Activated T-helper 9 cell treated with anti-CD3 and anti-CD28 coated beads, Interleukin-2, amount 50 U/mL, for 16 hours (primary cell): ENCODE measurements at places on chromosomes 2 and 18.

DNA sequence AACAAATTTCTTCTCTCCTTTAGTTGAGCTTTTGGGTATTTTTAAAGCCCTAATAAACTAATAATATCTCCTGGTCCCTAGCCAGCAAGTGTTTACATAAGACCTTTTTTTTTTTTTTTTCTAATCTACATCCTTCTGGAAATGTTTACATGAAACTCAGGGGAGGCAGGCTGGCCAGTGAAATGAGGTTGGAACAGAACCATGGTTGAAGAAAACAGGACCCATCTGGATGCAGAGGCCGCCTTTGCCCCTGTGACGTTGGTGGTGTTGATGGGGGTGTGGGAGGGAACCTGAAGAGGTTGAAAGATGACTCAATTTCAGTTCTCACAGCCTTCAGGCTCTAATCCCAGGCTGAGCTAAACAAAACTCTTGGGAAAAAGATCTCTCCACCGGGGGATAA is 118.5 kb downstream of the NRP2 start:
- no peak for DNase-seq

DNA sequence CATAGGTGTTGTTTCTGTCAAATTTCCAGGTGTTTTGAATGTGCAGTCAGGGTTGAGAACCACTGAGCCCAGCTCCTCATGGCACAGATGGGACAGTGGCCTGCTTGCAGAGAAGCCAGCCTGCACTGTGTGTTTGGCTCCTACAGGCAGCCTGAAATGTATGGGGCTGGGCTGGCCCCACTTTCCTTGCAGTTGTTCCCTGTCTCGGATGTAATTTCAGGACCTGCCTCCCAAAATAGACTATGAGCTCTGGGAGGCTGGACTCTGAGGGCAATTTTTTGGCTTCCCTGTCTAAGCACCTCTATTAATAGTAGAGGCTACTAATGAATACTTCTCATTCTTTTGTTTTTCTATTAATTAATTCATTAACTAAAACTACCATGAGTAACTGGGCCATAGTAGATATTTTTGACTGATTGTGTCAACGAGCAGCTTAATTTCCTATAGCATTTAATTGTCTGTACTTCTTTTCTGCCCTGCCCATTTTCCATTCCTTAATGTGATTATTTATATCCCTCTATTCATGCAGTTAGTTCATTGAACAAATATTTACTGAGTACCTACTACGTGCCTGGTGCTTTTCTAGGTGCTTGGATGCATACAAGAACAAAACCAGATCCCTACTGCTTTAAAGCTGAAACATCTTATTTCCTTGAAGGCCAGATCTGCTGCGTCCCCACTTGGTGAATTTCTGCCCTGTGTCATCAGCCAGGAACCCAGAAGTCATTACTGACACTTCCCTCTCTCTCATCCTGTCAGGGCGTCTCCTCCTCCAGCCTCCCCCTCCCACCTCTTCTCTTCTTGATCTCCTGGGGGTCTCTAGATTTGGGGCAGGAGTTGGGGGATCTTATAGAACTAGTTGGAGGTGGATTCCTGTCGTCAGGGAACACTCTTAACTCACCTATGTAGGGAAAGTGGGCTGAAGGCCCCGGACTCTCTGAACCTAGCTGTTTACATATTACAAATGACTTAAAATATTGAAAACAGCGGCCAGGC is 16.3 kb downstream of the DYSF start:
- DNase-seq, result no peak

- DNase-seq, result no peak
These were observed 73.8 kb downstream of the RTP5 start for GRCh38 chr2:241943209-241943850.

DNA sequence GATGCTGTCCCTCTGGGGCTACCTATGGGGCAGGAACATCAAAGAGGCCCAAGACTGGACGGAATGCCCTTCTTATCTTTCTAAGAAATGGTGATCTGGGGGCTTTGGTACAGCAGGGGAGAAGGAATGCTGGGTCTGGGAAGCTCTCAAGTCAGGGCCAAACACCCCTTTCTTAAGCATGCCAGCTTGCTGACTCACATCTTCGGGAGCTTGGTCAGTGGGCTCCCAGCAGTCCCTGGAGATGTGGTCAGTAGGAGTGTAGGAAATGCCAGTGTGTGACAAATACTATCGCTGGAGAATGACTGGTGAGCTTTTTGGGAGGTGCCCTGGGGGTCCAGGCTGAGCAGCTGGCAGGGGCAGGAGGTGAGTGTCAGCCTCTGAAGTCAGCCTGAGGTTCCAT is 105.0 kb upstream of the CDC42EP3 start:
- no peak for DNase-seq

DNA sequence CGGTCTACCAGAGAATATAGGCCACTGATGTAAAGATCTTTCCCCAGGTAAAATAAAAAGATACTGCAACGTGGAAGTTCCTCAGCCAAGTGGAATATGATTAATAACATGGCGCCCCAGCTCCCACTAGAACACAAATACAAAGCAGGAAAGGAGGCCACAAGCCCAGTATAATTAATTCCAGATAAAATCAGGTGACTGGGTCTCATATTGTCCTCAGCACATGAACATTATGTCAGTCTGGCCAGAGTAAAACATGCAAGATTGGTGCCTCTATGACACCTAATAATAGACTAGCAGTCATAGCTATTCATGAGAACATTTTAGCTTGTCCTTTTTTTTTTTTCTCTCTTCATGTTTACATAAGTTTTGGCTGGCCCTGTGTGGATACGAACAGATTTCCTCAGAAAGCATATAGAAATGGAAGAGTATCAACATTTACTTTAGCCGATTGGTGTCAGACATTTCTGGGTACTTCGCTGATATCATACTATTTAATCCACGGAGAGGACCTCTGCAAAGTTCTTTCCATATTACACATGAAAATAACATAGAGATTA is 523.8 kb upstream of the SETBP1 start:
- DNase-seq, result no peak

DNA sequence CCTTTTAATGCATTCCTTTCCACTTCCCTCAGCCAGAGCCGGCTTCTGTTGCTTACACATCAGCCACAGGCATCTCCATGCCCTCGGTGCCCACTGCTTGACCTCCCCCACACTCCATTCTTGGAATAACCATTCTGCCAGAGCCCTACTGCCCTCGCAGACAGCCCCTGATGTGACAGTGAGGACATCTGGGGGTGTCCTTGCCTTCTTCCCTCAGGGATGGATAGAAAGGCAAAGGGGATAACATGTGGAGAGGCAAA is 6.4 kb upstream of the NPPC start:
- no peak for DNase-seq

- no peak for DNase-seq
These were observed 32.5 kb downstream of the PRKRA start for GRCh38 chr2:178418426-178418825.

- DNase-seq, result no peak
These were observed 6.8 kb downstream of the FBLN7 start for GRCh38 chr2:112144966-112145365.

DNA sequence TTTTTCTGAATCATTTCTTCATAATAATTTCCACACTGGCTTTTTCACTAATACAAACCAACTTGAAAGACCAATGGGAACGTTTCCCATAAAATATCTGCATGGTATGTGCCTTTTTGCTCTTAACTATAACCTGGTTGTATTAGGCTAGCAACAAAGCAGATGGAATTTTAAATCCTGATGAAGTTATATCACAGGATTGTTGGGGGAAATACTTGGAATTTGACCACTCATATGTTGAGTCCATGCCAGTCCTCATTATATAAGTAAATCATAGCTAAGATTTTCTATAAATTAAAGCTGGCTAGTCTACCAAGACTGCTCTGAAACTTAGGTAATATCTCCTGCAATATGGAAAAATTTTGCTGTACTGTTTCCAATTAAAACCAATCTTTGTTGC is 99.5 kb downstream of the TANC1 start:
- no peak for DNase-seq

DNA sequence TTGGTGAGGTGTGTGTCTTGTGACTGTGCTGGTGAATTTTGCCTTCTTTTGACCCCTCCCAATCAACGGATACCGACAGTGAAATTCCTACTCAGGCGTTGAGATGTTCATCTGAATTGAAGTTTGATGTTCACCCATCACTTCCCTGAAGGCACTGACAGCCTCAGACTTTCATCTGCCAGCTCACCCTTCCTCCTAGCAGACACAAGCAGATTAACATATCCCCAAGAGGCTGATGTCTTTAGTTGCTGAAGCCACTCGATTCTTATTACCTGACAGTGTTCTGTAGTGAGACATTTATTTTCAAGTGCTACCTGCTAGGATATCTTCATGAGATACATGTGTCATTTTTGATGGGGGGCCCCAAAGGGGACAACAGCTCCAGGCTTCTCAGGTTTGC is 1330.1 kb upstream of the PIK3C3 start:
- DNase-seq, result no peak

GRCh38 chr2:9613291-9613690 is 17.5 kb downstream of the YWHAQ start:
- no peak for DNase-seq

- DNase-seq, result no peak
These were observed 43.5 kb downstream of the ASAP2 start for GRCh38 chr2:9250091-9250490.

DNA sequence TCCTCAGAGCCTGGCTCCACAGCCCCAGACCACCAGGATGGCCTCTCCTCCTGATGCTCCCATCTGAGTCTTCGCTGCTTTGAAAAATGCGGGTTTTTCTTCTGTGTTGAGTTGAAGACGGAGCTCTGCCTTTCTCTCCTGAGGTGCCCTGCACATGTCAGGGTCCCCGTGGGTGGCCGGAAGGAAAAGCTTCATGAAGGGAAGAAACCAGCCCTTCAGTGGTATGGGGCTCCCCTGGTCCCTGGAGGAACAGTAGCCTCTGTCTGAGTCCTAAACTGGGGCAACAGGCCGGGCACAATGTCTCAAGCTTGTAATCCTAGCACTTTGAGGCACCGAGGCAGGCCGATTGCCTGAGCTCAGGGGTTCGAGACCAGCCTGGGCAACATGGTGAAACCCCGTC is 54.7 kb upstream of the CAB39 start:
- DNase-seq, result no peak

DNA sequence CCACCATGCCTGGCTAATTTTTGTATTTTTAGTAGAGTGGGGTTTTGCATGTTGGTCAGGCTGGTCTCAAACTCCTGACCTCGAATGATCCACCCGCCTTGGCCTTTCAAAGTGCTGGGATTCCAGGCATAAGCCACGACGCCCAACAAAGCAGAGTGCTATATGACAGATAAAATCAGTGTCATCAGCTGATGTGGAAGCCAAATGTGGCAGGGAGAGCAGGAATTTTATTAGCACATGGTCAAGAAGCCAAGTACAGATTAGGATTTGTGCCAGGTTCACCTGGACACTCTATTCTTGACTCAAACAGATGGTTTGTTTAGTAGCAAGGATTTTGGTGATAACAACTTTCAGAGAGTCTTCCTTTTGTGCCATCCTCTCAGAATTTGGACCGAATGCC is 62.7 kb downstream of the LCLAT1 start:
- no peak for DNase-seq

- no peak for DNase-seq
These were observed 156.6 kb downstream of the MYCN start for GRCh38 chr2:16096962-16097361.

GRCh38 chr2:160630801-160631590 is 137.4 kb upstream of the RBMS1 start:
- no peak for DNase-seq

DNA sequence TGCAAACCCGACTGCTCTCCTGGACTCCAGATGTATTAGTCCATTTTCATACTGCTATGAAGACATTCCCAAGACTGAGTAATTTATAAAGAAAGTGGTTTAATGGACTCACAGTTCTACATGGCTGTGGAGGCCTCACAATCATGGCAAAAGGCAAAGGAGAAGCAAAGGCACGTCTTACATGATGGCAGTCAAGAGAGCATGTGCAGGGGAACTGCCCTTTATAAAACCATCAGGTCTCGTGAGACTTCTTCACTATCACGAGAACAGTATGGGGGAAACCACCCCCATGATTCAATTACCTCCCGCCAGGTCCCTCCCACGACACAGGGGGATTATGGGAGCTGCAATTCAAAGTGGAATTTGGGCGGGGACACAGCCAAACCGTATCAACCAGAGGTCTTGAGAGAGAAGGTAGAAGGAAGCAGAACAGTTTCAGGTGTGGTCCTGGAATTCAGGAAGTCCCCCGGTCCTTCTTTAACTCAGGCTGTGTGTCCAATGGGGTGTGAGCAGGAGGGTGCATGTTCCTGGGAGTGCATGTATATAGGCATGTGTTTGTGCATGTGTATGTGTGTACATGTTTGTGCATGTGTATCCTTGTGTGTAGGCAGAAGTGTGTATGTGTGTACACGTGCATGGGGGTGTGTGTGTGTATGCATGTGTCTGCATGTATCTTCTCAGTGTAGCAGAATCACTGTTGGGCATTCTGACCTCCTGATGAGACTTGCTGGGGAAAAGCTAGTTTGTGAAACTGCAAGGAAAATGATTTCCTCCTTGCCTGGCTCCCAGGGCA is 46.2 kb downstream of the GREB1 start:
- DNase-seq, result no peak

DNA sequence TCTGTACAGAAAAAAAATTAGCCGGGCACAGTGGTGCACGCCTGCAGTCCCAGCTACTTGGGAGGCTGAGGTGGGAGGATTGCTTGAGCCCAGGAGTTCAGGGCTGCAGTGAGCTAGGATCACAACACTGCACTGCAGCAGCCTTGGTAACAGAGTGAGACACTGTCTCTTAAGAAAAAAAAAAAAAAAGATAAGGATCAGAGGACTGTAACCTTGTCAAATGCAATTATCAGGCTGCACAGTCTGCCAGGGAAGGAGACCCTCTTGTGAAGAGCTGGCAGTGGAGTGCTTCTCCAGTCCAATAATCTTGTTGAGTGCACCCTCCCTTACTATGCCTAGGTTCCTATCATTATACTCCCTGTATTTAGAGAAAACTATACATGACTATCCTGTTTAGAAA is 330.7 kb downstream of the PDE11A start:
- no peak for DNase-seq

DNA sequence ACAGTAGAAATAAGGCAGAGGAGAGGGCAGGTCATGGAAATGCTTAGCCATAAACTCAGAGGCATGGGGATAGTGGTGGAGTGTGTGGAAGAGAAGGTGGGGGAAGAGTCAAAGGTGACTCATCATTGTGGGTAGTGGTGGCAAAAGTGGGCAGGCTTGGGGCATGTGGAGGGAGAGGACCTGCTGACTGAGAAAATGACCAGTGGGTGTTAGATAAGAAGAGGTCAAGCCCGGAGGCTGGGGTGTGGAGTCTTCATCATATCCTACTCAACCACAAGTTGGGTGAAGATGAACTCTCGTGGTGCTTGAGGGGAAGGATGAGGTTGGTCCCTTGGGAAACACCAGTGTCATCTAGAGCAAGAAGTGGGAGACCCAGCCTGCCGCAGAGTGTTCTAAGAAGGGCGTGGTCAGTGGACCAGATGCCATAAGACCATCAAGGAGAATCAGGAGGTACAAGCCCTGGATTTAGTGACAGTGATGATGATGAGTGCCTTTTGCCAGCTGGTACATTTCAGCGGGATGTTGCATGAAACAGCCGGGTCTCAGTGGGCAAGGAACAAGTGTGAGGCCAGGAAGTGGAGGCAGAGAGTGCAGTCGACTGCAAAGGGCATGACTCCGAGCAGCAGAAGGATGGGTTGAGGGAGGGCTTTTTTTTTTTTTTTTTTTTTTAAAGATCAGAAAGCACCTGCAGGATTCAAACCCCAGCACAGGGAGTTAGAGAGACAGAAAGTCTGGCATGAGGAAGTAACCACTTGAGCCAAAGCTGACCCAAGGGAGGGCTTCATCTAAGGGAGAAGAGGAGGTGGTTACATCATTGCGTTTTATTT is 122.6 kb upstream of the SPRED2 start:
- no peak for DNase-seq

- no peak for DNase-seq
These were observed 33.7 kb downstream of the FASTKD2 start for GRCh38 chr2:206799083-206799482.

GRCh38 chr2:240304746-240305161 is 130.7 kb upstream of the GPC1 start:
- no peak for DNase-seq
